Chondrocyte (in vitro differentiated cells): ENCODE measurements at places on chromosomes 4 and X.

DNA sequence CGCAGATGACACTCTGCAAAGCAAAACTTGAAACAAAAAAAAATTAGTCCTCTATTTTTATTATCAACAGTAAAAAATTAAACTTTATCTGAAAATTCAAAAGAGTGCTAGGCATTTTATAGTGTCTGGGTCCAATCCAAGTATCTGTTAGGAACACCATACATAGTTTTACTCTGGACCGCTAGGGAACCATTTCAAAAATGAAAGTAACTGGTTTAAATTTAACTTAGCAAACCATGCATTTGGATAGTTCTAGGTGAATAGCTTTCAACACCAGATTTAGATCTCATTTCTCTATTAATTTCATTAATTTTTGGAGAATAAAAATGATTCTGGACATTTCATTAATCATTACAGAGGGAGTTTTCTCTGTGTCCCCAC, 1.2 kb downstream of the KLKB1 start:
- no peak for DNase-seq

DNA sequence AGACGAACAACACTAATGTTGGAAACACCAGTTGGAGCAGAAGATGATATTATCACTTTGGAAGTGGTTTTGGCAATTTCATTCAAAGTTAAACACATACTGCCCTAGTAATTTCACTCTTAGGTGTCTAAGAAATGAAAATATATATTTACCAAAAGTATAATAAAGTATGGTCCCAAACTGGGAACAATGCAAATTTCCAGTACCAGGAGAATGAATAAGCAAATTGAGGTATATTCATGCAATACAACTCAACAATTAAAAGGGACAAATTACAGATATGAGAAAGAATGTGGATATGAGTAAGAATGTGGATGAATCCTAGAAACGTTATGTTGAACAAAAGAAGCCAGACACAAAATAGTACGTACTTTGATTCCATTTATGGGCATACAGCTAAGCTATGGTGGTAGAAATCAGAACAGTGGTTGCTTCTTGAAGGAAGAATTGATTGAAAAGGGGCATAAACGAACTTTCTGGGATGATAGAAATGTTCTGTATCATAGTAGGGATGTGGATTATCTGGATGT, 10.0 kb downstream of the ELMOD2 start:
- DNase-seq: no peak

- DNase-seq: no peak
Observed at GRCh38 chr4:54717694-54718093, 59.9 kb downstream of the KIT start.

DNA sequence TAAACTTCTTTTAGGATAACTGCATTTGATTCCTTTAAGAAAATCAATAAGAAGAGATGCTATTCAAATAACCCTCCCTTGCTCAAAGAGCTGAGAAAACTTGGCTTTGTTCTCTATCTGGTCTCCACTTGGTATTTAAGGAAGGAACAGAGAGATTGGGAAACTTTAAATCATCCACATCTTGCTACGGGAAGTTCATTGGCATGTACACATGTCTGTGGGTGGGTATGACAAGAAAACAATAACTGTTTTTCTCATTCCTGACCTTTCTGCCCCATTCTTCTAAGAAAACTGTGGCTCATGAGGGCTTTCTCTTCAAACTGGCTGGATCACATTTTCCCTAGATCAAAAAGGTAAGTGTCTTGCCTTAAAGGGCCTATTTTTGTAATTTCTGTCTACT, 6.0 kb downstream of the SEL1L3 start:
- DNase-seq: no peak

DNA sequence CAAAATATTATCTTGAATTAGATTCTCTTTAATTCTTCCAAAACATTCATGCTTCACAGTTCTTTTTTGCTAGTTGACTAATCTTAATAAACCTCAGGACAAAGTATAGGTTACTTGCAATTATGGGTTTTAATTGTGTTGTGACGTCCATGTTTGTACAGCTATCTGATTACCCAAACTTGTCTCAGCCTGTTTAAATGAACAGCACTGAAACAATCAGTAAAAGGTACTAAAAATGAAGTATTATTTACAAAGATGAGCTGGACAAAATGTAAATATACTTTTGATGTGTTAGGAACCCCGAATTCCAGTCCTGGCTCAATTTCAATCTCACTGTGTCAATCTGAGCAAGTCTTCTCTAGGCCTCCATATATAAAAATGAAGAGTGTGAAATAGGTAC, 57.4 kb upstream of the SLC6A14 start:
- no peak for DNase-seq

- DNase-seq: no peak
Observed at GRCh38 chrX:43218198-43218597, 437.9 kb upstream of the MAOA start.

DNA sequence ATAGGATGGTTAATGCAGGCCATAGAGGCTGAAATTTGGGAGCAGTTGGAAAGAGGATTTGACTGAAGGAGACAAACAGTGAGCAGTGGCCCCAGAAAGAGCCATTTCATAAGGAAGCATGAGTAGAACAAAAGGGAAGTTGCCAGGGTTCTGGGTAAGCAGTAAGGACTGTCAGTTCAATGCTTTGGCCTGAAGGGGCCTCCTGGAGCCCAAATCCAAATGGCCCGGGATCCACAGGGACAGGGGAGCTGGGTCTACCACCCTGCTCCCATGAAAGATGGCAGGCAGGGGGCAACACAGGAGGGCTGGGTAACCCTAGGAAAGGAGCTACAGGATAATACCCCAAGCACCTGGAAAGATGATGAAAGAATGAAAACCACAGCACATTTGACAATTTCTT, 4.1 kb upstream of the INTS6L start:
- no peak for DNase-seq

- no peak for DNase-seq
Observed at GRCh38 chr4:168390041-168390440, 71.5 kb upstream of the DDX60 start.

- no peak for DNase-seq
Observed at GRCh38 chr4:104752337-104752736, 257.6 kb upstream of the CXXC4 start.

DNA sequence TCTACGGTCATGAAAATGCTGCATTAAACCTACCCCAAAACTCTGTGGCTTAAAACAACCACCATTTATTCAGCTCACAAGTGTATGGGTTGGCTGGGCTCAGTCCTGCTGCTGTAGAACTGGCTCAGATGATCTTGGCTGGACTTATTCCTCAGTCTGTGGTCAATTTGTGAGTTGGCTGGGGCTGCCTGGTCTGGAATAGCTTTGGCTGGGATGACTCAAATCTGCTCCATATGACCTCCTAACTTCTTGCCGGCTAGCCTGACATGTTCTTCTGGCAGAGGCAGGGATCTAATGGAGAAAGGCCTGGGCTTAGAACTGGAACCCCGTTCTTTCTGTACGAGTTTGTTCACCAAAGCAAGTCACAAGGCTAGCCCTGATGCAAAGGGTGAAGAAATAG, 71.7 kb downstream of the CFAP299 start:
- no peak for DNase-seq

GRCh38 chr4:187181054-187181453, 457.4 kb upstream of the FAT1 start:
- DNase-seq: no peak

DNA sequence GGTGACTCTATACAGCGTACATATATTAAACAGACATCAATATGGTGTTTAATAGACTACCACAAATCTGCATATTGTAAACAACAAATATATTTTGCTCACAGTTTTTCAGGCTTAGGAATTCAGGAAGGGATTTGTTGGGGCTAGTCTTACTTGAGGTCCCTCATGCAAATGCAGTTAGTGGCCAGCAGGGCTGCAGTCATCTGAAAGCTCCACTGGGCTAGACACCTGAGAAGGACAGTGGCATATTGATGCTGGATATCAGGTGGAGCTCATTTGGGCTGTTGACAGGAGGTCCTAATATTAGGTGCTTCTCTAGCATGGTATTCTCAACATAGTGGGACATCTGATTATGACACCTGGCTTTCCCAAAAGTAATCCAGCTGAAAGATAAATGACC, 493.8 kb upstream of the PABPC4L start:
- DNase-seq: no peak

- DNase-seq: no peak
Observed at GRCh38 chrX:41512394-41512793, 65.3 kb downstream of the NYX start.

DNA sequence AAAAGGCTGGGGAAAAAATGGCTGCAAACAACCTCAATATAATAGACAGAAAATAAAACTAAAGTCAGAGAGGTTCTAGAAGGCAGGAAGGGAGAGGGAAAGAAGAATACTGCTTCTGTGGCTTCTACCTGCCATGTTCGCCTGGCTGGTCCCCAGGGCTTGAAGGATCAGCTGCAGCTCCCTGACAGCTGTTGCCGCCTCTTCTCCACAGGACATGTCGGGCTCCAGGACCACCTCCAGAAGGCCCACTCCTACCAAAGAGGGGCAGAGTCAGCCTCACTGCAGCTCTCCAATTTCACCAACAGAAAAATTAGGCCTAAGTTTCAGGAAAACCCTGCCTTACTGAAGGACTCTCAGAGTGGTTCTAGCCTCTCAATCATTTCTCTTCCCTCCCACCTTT, 44.9 kb downstream of the GATB start:
- DNase-seq: no peak

- DNase-seq: no peak
Observed at GRCh38 chrX:16215660-16216059, 48.4 kb downstream of the MAGEB17 start.

DNA sequence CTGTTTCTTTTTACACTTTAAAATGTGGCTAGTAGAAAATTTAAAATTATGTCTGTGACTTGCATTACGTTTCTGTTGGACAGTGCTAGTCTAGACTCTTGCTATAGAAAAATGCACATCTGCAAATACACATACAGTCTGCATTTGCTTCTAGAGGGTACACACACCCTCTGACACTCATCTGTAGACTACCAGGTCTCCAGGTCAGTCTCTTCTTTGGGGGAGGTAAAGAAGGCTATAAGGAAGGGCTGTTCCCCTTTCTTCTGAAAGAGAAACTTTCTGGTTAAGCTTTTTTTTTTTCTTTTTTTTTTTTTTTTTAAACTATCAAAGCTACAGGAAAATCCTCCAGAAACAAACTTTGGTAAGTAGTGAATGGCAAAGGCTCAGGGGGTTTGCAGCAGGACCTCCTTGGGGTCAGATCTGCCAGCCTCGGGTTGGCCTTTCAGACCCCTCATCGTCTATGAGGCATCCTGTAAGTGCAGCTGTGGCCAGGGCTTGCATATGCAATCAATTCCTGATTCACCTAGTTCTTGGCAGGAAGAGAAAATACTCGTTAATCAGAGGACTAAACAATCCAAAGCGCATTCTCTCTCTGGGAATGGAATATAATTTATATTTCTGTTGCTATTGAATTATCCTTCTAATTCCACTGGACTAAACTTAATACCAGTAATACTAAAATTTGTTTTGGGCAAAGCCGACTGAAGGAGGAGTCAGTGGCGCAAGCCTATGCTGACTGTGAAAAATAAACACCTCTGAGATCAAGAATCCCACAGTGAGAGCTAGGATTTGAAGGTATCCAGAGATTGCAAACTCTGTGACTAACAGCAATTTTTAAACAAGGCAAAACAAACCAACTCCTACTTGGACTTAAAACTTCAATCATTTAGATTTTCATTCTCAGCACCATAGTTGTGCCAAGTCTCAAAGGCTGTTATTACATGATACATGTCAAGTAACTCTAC, 109.3 kb upstream of the TBC1D9 start:
- no peak for DNase-seq
